ENCODE measurements at places on chromosomes 5 and 9.
A peak's percentile ranks its signal among the peaks of the same experiment; 100 is the strongest.

DNA sequence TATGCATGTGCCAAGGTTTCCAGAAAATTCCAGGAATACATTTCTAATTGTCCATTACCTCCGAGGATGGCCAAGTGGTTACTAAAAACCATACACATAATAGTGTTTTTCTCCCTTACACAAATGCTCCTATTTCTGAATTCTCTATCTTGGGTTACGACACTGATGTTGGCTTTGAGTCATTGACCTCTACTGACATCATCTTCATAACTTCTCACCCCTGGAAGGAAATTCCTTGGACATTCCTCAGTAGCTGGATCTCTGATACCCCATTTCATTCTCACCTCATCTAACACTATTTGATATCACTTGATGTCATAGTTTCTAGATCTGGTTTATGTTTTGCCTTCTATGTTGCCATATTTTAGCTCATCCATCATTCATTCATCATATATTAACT is 287.2 kb downstream of the CTNND2 start:
- DNase-seq = no peak

GRCh38 chr9:131257266-131258025 is 18.9 kb downstream of the FAM78A start:
- no peak for DNase-seq

- DNase-seq = no peak
Measured at GRCh38 chr9:72622186-72622585, 100.8 kb downstream of the TMC1 start.

- DNase-seq = no peak
Measured at GRCh38 chr5:68149189-68149588, 66.4 kb upstream of the PIK3R1 start.

DNA sequence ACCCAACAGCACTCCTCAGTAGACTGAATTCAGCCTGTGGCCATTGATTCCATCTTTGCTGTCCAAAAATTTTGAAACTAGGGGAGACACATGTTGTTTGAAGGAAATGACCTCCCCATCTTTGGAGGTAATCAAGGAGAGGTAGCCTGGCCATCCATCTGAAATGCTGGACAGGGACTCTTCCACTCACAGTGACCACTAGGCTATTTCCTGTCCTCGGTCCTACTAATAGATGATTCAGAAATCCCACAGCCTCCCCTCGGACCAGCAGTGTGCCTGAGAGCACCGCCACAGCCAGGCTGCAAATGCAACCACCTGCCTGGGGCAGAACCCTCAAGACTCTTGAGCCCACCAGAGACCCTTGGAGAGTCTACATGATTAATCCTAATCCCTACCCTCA is 12.5 kb downstream of the HRH2 start:
- no peak for DNase-seq

GRCh38 chr5:5203451-5203850 is 63.3 kb downstream of the ADAMTS16 start:
- DNase-seq = no peak

- no peak for DNase-seq
Measured at GRCh38 chr5:179905161-179905560, 2.5 kb downstream of the TBC1D9B start.

GRCh38 chr9:27118916-27119315 is 9.9 kb downstream of the TEK start:
- DNase-seq = no peak

GRCh38 chr5:31638345-31638744 is 586 bp upstream of the PDZD2 start:
- no peak for DNase-seq

DNA sequence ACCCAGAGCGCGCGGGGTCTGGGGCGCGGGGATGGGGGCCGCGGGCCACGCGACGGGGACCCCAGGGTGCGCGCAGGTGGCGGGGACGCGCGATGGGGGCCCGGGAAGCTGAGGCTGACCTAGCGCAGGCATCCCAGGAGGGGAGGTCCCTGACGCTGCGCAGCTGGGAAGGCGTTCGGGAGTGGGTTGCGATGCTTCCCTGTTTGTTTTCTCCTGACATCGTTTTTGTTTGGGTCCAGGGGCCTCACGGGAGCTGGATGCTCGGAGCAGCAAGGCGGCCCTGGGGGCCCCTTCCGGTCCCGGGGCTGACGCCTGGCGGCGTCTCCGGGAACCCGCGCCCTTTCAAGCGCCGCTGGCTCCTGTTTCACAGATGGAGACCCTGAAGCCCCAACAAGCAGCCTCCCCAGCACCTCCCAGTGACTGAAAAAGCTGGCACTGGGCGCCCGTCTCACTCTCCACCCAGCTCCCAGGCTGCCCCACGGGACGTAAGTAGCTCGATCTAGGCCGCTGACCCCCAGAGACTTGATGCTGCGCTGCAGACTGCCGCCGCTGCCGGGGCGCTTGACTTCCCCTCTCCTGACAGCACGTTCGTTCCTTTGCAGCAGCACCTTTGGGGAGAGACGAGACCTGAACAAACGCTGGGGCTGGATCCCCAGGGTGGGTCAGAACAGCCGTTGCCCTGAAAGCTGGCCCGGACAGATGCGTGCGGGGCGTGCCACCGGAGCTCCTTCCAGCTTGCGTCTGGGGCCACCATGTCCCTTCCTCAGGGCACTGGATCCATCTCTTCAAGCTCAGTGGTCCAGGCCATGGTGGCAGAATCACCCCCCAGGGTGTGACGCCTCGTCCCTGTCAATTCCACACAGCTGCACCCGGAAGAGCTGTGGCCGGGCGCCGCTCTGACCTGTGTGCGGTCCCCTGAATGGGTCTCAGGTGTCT is 593 bp downstream of the BRD3OS start:
- peak; percentile 34 for DNase-seq

GRCh38 chr9:34446951-34447350 is 11.4 kb downstream of the FAM219A start:
- no peak for DNase-seq

DNA sequence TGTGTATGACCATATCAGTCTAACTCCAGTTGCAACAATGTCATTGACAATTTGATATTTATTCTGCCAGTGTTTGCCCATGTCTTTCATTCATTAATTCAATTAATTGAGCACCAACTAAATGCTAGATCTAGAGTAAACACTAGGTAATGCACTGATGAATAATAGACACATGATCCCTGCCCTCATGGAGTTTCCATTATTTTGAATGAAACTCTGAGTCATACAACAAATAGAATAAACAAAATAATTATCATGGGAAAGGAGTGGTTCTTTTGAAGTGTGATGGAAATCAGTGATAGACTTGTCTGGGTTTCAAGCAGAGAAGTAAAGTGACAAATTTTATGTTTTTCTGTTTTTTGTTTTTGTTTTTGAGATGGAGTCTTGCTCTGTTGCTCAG is 4.6 kb downstream of the ARHGEF37 start:
- DNase-seq = no peak

DNA sequence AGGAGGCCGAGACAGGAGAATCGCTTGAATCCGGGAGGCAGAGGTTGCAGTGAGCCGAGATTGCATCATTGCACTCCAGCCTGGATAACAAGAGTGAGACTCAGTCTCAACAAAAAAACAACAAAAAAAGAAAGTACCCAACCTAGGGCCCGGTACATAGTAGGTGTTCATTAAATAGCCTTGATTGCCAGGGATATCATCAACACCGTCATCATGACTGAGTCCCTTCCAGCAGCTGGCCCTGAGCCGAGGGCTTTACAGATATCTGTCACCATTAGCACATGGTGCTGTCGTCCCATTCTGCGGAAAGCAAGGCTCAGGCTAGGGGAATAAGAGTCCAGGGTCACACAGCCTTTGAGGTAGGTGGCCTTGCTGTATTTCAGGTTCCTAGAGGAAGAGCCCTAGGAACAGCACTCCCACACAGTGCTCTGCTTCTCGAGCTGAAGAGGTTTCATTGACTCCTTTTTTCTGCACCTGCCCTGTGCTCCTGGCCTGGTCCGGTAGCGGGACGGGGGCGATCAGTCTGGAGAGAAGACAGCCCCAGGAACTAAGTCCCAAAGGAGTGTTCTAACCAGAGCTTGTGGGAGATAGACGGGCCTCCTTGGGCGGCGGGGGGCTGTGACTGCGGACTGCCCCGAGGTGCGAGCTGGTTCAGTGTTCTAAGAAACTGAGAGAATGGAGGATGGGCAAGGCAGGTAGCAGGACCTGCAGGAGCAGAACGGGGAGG is 48.2 kb downstream of the CXXC5 start:
- DNase-seq = no peak

GRCh38 chr5:67475489-67475888 is 278.9 kb upstream of the CD180 start:
- no peak for DNase-seq

DNA sequence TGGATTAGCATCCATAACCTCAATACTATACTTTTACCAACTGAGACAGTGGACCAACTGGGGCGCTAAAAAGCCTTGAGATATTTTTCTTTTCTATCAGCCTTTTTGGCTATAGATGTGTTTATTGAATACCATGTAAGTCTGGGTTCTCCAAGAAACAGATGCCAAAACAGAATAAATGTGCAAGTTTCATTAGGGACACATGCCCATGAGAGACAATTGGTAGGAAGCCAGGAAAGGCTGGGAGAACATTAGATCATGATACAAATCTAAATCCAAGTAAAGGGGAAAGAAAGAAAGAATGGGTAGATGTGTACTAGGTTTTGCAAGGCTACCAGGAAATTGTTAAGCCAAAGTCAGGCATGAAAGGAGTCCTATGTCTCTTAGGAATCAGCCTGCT is 152.5 kb downstream of the KCTD16 start:
- DNase-seq = no peak

- DNase-seq = no peak
Measured at GRCh38 chr9:88074931-88075330, 63.3 kb downstream of the SPATA31C2 start.

DNA sequence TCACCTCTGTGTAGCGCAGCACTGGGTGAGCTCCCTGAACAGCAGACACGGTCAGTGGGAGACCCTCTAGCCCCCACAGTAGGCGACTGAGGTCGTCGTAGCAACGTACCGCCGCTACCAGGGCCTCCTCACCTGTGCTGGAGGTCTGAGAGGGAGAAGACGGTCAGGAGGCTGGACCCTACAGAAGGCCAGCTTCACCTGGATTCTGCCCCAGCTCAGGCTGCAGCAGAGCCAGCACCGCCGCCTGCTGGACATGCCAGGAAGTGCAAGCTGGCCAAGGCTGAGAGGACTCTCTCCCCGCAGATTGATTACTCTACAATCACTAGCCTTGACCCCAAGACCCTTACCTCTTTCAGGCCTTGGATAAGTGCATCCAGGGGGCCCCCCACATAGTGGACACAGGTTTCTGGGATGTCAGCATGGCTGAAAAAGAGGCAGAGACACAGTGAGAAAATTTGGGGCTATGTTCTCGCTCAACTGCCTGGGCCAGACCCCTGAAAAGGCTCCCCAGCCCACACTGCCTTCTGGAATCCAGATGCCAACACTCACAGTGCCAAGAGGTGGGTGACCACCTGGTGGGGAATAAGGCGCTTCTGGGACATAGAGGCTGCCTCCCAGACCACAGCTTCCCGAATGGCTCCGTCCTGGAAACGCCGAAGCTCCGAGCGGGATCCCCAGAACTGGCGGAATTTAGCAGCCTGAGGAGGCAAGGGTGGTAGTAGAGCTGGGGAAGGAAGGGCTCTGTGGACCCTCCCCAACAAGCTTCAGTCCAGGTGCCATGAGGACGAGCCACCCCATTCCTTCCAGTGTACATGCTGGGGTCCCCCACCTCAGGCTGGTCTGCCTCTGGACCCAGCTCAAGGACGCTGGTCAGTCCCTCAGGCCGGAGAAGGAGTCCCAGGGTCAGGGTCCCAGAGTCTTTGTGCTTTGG is 6.9 kb downstream of the NOL6 start:
- peak; percentile 54 for DNase-seq

DNA sequence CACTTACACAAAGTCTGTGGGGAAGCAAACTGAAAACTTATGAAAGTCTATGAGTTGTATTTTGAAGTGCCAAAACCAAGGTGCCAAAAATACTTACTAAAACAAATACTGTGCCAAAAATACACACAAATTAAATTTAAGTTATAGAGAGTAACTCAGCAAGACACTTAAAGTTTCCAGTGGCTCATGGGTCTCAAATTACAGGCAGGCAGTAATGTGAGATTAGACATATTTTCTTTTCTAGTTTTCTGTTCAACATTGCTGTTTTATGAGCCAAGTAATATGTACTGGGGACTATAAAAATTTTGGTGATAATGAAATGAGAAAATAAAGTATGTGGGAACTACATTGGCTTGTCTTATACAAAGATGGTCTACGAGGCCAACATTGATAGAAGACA is 172.2 kb upstream of the SNX2 start:
- no peak for DNase-seq

GRCh38 chr5:43482490-43483297 is 971 bp downstream of the TMEM267 start:
- DNase-seq = no peak

GRCh38 chr9:117303643-117304230 is 111.1 kb downstream of the ASTN2 start:
- DNase-seq = peak; percentile 80

- no peak for DNase-seq
Measured at GRCh38 chr5:6393596-6394194, 15.3 kb upstream of the MED10 start.

DNA sequence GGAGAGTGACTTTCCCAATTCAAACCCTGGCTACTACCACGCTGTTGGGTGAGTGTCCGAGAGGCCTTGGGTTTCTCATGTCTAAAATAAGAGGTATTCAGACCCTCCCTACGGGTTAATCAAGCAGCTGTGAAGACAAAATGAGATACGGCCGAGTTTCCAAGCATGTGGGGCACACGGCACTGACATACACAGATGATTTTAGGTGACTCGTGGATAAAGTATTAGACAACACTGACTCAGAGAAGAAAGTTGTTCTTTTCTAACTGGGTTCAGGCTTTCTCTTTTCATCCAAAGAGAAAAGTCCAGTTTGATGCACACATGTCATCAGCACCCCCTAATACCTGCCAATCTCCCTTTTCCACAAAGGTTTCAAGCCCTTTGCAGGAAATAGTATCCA is 15.6 kb downstream of the FOXI1 start:
- DNase-seq = no peak

DNA sequence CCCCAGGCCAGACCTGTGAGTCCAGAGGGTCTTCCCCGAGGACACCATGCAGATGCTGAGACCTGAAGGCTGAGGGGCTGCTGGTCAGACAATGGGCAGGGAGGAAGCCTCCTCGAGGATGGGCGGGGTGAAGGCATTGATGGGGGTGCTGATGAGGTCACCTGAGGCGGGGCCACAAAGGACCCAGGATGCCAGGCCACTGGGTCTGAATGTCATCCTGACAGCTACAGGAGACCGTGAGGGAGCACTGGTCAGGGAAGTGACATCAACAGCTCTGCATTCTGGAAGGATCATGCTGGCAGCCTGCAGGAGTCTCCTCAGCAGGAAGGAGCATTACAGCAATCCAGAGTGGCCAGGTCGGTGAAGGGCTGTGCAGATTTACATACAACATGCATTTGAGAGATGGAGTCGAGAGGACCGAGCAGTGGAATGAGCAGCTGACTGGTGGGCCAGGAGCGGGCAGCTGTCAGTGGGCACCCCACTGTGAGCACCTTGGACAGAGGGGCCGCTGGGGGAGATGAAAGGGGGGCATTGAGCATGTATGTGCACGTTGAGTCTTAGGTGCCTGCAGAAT is 77.7 kb upstream of the ADAMTS2 start:
- DNase-seq = no peak

GRCh38 chr9:70924380-70924779 is 197.0 kb downstream of the TRPM3 start:
- peak; percentile 52 for DNase-seq

GRCh38 chr5:119270121-119270565 is 85.7 kb upstream of the TNFAIP8 start:
- DNase-seq = no peak

GRCh38 chr5:1760656-1761452 is 38.8 kb downstream of the MRPL36 start:
- no peak for DNase-seq

- no peak for DNase-seq
Measured at GRCh38 chr5:123987956-123988355, 476.0 kb downstream of the CSNK1G3 start.

GRCh38 chr5:169166078-169166477 is 134.9 kb downstream of the SLIT3 start:
- no peak for DNase-seq

Data from cerebellar cortex (tissue), 1 donor.